ENCODE measurements at places on chromosomes 5 and 9.

DNA sequence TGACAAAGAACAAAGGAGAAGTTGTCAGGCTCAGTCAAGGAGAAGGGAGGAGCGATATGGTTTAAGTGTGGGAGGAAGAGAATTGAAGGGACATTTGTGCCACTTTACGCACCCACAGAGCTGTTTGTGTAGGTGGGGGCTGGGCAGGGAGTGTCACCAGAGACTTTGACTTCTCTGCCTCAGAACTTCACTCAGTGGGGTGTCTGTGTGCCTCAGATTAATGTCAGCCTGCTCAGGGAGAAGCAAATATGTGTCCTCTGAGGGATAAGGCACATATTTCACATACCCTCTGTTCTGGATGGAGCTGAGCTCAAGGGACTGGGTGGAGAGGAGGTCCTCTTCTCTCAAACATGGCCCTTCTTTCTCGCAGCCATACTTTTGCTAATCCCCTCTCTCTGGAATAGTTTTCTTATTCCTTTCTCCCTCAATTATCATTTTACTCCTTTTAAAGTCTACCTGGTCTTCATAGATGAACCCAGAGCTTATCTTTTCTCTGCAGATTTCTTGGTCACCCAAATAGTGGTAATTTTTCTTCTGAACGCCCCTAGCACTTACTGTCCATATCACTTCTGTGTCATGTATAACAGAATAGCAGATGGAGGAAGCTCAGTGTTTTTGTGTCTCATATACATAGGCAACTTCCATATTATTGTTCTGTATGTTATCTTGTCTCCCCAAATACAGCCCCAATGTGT is 77.0 kb downstream of the IQGAP2 start:
- peak; percentile 86 for DNase-seq

DNA sequence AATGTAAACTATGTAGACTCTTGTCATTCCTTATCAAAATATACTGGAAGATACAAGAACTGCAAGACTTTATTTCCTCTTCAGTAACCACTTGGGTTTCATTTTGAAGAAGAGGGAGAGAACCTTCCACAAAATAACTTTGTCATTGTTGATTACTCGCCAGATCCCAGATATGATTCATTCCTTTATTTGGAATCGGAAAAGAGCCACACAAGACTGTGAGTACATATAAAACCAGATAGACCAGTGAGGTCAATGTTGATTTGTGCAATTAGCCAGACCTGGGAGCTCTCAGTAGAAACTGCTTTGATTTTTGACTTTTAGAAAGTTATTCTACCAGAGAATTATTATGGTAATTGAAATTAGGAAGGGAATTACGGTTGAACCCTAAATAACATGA is 146.1 kb downstream of the TMEM167A start:
- DNase-seq, result no peak

DNA sequence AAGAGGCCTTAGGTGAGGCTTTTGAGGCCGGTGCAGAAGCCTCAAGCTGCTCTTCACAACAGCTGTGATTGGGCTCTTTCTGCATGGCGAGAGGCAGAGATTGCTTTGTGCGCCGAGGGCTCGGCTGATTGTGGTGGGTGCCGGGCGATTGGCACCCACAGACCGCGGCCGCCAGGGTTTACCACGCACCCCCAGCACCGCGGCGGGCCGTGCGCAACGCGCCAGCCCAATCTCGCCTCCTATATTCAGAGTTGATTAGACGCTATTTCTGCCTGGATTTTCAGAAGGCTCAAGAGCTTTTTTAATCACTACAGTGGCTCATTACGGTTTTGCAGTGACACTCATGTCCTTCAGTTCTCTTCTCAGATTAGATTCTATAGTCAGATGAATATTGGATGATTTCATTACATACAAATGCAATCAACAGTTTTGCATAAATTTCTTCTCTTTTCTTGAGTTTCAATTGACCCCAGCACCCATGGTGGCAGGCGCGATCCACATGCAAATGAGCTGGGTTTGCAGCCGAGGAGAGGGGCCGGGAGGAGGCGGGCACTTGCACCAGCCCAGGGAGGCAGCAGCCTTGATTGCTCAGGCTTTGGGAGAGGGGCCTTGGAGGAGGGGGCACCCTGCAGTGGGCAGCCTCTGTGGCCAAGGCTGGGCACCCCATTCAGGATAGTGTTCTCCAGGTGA is 33.8 kb upstream of the PTGS1 start:
- no peak for DNase-seq

DNA sequence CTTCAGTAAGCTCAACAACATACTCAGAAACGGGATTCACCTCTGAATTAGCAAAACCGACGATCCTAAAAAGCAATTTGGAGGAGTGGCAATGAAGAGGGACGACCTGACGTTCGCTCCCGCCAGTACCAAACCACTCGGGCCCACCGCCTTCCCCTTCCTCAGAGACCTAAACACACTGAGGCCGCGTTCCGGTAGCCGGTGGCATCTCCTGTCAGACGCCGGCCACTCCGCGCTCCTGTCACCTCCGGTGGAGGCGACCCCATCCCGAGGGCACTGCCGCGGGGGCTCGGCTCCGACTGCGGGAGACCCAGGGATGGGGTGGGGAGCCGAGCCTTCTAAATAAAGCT is 617 bp downstream of the PPP6C start:
- peak; percentile 65 for DNase-seq

DNA sequence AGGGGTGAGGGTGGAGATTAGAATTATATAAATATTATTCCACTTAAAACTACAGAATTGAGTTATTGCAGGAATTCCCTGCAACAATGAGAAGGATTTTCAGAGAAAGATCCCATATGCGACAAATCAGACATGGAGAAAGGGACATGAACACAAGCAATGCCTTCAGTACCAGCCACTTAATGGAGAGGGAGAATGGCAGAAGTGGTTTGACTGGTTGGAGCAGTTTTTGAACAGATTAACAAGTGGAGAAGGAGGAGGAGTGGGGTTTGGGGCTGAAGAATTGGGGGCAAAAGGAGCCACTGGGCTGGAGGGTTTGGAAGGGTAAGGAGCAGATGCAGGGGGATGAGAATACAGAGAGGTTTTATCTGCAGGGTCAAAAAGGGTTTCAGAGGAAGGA is 620.9 kb upstream of the PTPRD start:
- no peak for DNase-seq

DNA sequence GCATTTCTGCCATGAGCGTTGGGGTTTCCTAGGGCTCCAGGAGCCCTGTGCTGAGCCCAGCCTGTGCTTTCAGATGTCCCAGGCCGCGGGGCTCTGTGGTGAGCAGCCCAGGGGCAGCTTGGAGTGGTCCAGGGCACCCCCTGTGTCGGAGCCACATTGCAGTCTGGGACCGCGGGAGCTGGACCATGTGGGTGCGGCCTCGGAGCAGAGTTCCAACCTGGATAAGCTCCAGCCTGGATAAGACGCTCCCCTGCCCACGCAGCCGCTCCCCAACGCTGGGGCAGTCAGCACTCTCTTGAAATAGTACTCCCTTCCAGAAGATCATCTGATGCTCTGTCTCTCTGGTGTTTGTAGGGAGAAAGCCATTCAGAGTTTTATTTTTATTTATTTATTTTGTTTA is 111.1 kb downstream of the WNK2 start:
- no peak for DNase-seq
